Astrocyte (in vitro differentiated cells and primary cell): ENCODE measurements at places on chromosomes 2 and 18. TPM values are rescaled to one million over a fixed set of nuclear protein-coding genes. Genes with fewer than 3 reads are reported as not detected.

HOXD9 gene
- total RNA-seq: not detected in 2 replicates

FBXO48 gene
- total RNA-seq: 0.54 and 0.55 TPM in 2 replicates

SKOR2 gene
- not detected in 2 replicates for total RNA-seq

AKAIN1 gene
- not detected in 2 replicates for total RNA-seq

SCYGR4 gene
- not detected in 2 replicates for total RNA-seq

ZNF638 gene
- total RNA-seq: 87.1 and 91.7 TPM in 2 replicates

GRCh38 chr2:241777686-241778627 is 1.3 kb downstream of the GAL3ST2 start:
- no peak for DNase-seq
- H3K27ac ChIP-seq: no peak overlapping the region
- no peaks in the 10 kb centered on the region for H3K27me3 ChIP-seq
- H3K4me1 ChIP-seq: peaks cover 11% of the 10 kb centered on the region

GRCh38 chr2:141766225-141766624 is 364.6 kb downstream of the LRP1B start:
- no peak overlapping the region for H3K4me3 ChIP-seq
- H3K36me3 ChIP-seq: no peaks in the 10 kb centered on the region
- no peak for DNase-seq
- peaks cover 15% of the 10 kb centered on the region for H3K4me1 ChIP-seq
- no peaks in the 10 kb centered on the region for H3K27me3 ChIP-seq

- no peaks in the 10 kb centered on the region for H3K27me3 ChIP-seq
- H3K4me3 ChIP-seq: no peak overlapping the region
- H3K27ac ChIP-seq: no peak overlapping the region
- H3K4me1 ChIP-seq: no peaks in the 10 kb centered on the region
Measured at GRCh38 chr2:30828586-30828985, 21.3 kb upstream of the CAPN13 start.

DNA sequence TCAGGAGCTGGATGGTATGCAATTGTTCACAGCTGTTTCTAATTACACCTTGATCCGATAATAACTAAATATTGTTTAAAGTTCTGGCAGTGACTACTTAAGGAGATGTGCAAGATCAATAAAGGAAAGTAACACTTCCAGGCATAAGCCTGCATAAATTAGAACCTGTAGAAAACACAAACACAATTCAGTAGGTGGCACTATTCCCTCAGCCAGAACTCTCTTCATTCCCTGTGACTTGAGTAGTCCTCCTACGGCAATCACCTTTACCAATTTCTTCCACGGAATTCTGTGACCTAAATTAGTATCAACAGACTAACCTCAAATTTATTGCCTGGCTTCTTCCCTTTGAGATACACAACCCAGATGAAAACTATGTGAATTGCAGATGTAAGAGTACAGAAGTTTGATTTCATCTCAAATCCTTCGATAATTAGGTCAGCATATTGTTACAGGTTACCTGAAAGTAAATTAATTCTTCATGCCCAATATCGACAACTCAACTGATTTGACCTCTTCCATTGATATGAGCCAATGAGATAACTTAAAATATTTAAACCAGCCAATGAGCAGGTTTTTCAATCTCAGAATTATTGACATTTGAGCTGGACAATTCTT is 137.8 kb downstream of the PID1 start:
- H3K27ac ChIP-seq: no peak overlapping the region
- peaks cover 4% of the 10 kb centered on the region for H3K4me1 ChIP-seq
- peak; percentile 44 for DNase-seq
- H3K36me3 ChIP-seq: no peaks in the 10 kb centered on the region
- no peaks in the 10 kb centered on the region for H3K27me3 ChIP-seq
- no peak overlapping the region for H3K4me3 ChIP-seq

DNA sequence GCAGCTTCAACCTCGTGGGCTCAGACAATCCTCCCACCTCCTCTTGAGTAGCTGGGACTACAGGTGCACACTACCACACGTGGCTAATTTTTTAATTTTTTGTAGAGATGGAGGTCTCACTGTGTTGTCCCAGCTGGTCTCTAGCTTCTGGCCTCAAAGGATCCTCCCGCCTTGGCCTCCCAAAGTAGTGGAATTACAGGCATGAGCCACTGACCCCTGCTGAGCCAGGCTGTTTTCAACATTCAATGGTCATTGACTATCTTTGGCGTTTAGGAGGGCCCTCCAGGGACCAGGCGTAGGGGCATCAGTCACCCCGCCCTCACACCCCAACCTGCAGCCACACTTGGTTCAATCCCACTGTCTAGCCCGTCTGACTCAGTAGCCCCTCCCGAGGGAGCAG is 5.2 kb downstream of the MZT2B start:
- H3K36me3 ChIP-seq: no peaks in the 10 kb centered on the region
- no peaks in the 10 kb centered on the region for H3K27me3 ChIP-seq
- no peak for DNase-seq
- H3K4me1 ChIP-seq: peaks cover 14% of the 10 kb centered on the region
- H3K27ac ChIP-seq: no peak overlapping the region

DNA sequence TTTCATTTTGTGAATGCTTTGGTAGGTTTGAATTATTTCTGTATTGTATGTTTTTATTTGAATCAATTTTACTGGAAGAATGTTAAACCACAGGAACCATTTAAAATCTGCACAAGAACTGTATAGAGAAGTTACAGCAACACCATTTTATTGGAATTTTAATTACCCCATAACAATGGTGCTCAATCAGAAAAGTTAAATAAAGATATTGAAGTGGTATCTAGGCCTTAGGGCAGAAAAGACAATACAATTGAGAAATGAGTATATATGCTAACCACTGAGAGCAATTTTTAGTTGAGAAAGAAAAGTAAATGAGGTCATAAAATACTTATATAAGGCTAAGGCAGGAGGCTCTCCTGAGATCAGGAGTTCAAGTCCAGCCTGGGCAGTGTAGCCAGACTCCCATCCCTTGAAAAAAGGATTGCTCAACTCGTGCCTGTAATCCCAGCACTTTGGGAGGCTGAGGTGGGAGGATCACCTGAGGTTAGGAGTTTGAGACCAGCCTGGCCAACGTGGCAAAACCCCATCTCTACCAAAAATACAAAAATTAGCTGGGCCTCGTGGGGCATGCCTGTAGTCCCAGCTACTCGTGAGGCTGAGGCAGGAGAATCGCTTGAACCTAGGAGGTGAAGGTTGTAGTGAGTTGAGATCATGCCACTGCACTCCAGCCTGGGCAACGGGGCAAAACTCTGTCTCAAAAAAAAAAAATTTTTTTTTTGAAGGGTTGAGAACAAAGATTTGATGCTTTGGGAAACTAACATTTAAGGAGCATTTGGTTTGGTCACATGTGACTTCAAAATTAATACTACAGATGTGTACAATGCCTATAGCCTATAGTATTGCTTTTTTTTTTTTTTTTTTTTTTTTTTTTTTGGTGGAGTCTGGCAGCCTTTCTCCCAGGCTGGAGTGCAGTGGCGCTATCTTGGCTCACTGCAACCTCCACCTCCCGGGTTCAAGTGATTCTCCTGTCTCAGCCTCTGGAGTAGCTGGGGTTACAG is 212.9 kb upstream of the STON1 start:
- no peaks in the 10 kb centered on the region for H3K36me3 ChIP-seq
- H3K27ac ChIP-seq: no peak overlapping the region
- no peak overlapping the region for H3K4me3 ChIP-seq
- DNase-seq: no peak
- peaks cover 6% of the 10 kb centered on the region for H3K4me1 ChIP-seq

DNA sequence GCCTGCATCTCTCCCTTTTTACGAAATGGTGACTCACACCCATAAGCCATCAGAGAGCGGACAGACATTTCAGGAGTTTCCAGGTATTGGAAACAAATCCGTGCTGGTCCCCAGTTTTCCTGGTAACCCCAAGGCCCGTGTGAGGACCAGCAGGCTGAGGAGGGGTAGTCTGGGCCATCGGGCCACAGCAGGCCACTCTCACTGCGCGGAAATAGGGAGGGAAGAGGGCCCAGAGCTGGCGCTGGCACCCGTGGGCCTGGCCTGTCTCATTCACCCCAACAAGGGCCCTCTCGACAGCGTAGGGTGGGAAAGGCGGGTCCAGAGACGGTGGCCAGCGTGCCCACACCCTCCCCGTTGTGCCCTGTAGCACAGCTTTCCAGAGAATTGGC is 13.7 kb upstream of the FAHD2A start:
- H3K4me3 ChIP-seq: no peak overlapping the region
- DNase-seq: no peak
- H3K36me3 ChIP-seq: no peaks in the 10 kb centered on the region
- H3K27me3 ChIP-seq: peaks cover 2% of the 10 kb centered on the region
- no peaks in the 10 kb centered on the region for H3K4me1 ChIP-seq
- H3K27ac ChIP-seq: no peak overlapping the region

DNA sequence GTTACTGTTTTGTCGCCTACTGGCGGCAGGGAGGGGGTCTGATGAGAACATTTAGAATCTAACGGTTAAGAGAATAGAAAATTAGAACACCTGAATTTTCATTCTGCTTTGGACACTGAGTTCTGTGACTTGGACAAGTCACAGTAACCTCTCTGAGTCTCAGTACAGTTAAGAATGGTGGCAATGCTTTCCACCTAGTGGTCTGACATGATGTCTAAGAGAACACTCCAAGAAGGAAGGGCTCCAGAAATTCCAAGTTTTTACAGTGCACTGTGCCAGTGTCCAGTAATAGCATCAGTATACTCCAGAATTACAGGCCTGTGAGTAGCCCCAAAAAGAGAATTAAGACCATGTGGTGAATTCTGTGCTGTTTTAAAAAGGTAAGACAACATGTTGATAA is 174.1 kb upstream of the ZFP36L2 start:
- no peaks in the 10 kb centered on the region for H3K36me3 ChIP-seq
- H3K27ac ChIP-seq: no peak overlapping the region
- no peaks in the 10 kb centered on the region for H3K27me3 ChIP-seq
- no peak for DNase-seq
- peaks cover 9% of the 10 kb centered on the region for H3K4me1 ChIP-seq

GRCh38 chr2:134312482-134312881 is 58.6 kb downstream of the MGAT5 start:
- H3K27me3 ChIP-seq: no peaks in the 10 kb centered on the region
- no peak overlapping the region for H3K4me3 ChIP-seq
- H3K4me1 ChIP-seq: no peaks in the 10 kb centered on the region
- no peak overlapping the region for H3K27ac ChIP-seq
- H3K36me3 ChIP-seq: no peaks in the 10 kb centered on the region

- H3K4me3 ChIP-seq: no peak overlapping the region
- H3K27ac ChIP-seq: no peak overlapping the region
- no peaks in the 10 kb centered on the region for H3K36me3 ChIP-seq
- DNase-seq: no peak
- no peaks in the 10 kb centered on the region for H3K27me3 ChIP-seq
- H3K4me1 ChIP-seq: peaks cover 12% of the 10 kb centered on the region
Measured at GRCh38 chr18:73670524-73670923, 477.1 kb downstream of the FBXO15 start.

- H3K4me1 ChIP-seq: peaks cover 8% of the 10 kb centered on the region
- peak overlapping the region; percentile 83 for H3K27ac ChIP-seq
- peak; percentile 76 for DNase-seq
Measured at GRCh38 chr2:24083567-24084385, 858 bp downstream of the TP53I3 start.

DNA sequence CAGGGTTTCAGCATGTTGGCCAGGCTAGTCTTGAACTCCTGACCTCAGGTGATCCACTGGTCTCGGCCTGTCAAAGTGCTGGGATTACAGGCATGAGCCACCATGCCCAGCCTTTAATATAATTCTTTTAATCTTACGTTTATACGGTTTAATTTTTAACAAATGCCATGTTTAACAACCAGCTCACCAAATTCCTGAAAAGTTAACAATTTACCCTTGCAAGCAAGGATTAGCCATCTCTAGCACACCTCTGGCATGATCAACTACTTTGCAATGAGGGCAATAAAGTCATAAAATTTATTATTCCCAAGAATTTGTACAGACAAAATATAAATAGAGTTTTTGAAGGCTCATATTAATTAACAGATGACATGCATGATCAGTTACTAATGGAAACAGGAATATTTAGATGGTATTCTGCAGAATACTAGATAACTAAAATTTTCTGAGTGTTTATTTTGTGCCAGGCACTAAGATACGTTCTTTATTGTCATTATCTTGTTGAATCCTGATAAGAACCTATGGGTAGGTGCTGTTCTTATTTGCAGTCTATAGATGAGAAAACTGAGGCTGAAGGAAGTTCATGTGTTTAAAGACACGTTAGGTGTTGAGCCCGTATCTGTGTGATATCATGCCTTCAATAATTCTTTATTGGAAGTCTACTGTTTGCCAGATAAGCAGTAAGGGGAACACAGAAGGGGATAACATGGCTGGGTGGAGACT is 190.1 kb downstream of the CDCA7 start:
- DNase-seq: no peak
- H3K27ac ChIP-seq: no peak overlapping the region
- no peak overlapping the region for H3K4me3 ChIP-seq

- H3K27ac ChIP-seq: no peak overlapping the region
- no peaks in the 10 kb centered on the region for H3K36me3 ChIP-seq
- peak; percentile 1 for DNase-seq
- H3K4me3 ChIP-seq: no peak overlapping the region
- H3K27me3 ChIP-seq: no peaks in the 10 kb centered on the region
Measured at GRCh38 chr2:1518867-1519530, 105.7 kb downstream of the TPO start.

GRCh38 chr18:23137788-23138216 is 2.5 kb downstream of the CABLES1 start:
- no peaks in the 10 kb centered on the region for H3K36me3 ChIP-seq
- H3K27me3 ChIP-seq: no peaks in the 10 kb centered on the region
- H3K4me3 ChIP-seq: no peak overlapping the region
- DNase-seq: no peak
- H3K4me1 ChIP-seq: peaks cover 31% of the 10 kb centered on the region
- no peak overlapping the region for H3K27ac ChIP-seq

DNA sequence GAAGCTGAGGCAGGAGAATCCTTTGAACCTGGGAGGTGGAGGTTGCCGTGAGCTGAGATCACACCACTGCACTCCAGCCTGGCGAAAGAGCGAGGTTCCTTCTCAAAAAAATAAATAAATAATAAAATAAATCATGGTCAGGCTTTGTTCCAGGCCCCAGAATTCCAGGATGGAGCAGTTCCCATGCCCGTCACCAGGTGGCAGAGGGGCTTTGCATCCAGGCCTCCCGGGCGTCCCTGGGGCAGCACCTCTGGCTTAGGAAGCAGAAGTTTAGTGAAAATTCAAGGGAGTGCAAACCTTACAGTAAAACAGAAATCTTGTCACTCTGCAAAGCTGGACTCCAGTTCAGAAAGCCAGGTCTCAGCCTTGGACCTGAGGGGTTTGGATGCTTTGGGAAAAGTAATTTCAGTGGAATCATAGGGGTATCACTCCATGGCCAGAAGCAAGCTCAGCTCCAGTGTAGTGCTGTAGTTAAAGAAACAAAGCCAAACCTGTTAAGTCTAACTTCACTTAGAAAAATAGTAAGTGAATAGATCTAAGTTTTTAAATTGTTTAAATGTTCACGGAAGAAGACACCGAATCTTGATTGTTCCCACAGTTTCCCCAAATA is 512.7 kb downstream of the CMPK2 start:
- no peaks in the 10 kb centered on the region for H3K36me3 ChIP-seq
- peak; percentile 44 for DNase-seq
- H3K27ac ChIP-seq: no peak overlapping the region
- H3K4me1 ChIP-seq: no peaks in the 10 kb centered on the region
- H3K4me3 ChIP-seq: no peak overlapping the region

- H3K4me1 ChIP-seq: no peaks in the 10 kb centered on the region
- DNase-seq: no peak
- H3K4me3 ChIP-seq: no peak overlapping the region
- H3K27me3 ChIP-seq: no peaks in the 10 kb centered on the region
- H3K27ac ChIP-seq: no peak overlapping the region
Measured at GRCh38 chr2:193776988-193777387, 1582.3 kb upstream of the TMEFF2 start.

GRCh38 chr2:112108178-112108832 is 29.9 kb upstream of the FBLN7 start:
- no peak for DNase-seq
- peaks cover 56% of the 10 kb centered on the region for H3K36me3 ChIP-seq
- H3K4me3 ChIP-seq: no peak overlapping the region
- no peaks in the 10 kb centered on the region for H3K27me3 ChIP-seq
- H3K27ac ChIP-seq: no peak overlapping the region
